ENCODE measurements at places on chromosomes 6 and 20.

DNA sequence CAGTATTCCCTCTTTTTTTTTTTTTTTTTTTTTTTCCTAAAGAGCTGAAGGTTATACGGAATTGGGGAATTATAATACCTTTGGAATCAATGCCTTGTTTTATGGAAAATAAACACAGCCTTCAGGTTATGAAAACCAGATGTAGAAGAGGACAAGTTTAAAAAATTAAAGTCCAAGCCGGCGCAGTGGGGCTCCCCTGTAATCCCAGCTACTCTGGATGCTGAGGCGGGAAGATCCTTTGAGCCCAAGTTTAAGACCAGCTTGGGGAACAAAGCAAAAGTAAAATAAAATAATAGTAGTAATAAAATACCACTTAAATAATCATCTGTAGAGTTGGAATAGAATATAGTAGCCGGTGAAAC lies 57.3 kb downstream of the TRIM38 start:
- DNase-seq: no peak

GRCh38 chr6:14470671-14471070 lies 353.1 kb downstream of the CD83 start:
- no peak for DNase-seq

- DNase-seq: no peak
Measured at GRCh38 chr6:161557333-161558107, 283.7 kb upstream of the AGPAT4 start.

DNA sequence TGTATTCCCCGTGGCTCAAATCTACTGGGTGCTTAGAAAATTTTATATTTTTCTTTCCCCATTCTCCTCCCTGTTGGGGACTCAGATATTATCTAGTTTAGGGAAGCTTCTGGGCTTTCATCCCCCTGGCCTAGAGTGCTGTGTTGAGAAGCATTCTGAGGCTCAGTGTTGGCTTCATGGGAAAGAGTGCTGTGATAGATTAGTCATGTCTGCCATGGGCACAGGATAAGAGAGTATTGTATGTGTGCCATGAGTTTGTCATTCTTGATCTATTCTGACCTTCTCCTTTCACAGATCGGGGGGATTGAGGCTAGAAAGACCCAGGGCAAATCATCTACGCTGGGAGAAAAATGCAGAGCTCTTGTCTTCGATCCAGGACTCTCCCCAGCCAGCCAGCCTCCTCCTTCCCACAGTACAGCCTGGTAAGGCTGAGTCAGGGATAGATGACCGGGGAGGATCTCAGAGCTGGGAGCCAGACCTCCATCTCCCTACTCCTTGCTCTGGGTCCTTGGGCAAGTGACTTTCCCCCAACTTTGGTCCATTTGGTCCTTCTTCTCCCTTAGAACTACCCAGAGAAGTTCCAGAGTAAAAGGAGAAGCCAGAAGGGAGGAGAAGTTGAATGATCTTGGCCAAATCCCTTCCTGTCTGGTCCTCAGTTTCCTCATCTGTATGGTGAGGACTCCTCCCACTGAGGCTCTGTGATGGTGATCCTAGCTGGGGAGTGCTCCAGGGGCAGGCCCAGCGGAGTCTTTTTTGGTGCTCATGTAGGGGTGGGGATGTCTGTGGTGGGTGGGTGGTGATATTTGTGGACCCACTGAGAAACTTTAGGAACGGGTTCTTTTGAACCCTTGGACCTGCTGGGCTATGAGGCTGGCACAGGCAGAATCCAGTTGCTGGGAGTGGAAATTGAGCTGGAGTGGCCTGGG lies 5.0 kb downstream of the SRC start:
- DNase-seq: no peak

GRCh38 chr6:34157236-34157830 lies 11.4 kb upstream of the GRM4 start:
- no peak for DNase-seq

GRCh38 chr6:51472745-51473487 lies 614.5 kb downstream of the PKHD1 start:
- no peak for DNase-seq

GRCh38 chr6:158053377-158054313 lies 72.0 kb downstream of the SYNJ2 start:
- DNase-seq: no peak

DNA sequence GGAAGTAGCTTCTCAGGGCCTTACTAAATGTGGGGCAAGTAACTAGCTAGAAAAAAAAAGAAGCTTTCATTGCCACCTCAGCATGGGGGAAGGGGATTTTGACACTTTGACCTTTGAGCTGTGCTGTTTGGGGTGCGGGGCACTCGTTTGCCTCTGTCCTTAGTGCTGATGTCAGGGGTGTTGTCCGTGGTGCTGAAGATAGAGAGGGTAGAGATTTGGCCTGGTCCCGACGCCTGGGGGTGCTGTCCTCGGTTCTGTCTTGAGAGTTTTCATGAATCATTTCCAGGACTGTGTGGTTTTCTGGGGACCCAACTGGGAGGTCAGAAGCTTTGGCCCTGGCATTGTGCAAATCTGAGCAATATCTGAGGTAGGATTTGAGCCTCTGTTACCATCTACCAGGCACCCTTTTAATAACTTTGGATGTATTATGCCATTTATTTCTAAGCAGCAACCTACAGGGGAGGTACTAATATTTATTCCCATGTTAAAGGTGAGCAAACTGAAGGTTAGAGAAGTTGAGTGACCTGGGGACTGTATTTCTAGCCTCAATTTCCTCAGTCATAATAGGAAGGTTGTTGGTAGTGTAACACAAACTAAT lies 78.0 kb downstream of the DLGAP4 start:
- DNase-seq: peak; percentile 52

GRCh38 chr6:130313206-130313605 lies 52.6 kb upstream of the TMEM200A start:
- no peak for DNase-seq

GRCh38 chr6:169168302-169168630 lies 85.4 kb downstream of the THBS2 start:
- no peak for DNase-seq

DNA sequence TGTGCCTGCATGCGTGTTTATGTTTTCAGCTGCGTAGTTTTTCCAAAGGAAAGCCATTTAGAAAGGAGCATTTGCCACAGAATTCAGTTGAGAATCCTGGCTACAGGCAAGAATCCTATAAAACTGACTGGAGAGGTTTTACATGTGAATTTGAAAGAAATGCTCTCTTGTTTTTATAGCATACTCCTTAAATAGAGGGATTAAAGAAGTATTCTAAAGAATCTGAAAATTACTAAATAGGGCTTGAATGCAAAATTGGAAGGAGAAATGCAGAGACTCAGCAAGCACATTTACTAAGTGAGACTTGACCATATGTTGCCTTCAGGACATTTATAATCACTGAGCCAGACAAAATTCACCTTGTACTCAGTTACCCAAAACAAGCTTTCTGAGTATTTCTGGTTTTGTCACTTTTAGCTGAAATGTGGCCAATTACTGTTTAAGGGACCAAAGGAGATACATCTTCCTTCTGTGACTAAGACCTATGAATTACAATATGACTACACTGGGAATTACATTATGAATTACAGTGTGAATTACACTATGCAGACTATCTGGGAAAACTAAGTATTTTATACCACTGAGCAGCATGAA lies 107.4 kb upstream of the ASCC3 start:
- DNase-seq: no peak

DNA sequence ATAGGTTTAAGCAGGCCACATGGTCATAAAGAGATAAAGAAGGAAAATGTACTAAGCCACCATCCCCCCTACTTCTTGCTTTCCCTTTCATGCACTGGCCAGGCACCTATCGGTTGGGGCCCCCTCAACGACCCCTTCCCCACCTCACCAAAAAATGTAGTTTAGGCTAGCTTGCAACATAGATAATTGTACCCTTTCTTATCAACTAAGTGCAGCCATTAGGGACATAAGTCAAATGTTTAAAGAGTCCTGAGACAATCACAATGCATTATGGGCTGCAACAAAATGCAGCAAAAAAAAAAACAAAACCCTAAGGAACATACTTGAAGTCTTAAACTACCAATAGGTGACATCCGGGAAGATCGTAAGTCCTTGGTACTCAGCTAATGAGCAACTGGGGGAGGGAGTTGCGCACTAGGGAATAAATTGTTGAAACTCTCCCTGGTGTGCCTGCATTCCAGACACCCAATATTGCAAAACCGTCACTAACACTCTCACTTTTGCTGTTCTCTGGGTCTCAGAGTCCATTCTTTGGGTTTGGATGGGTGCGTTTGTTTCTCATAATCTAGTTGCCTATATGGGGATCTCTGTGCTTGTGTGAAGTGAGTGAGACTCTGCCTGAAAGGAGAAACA lies 12.4 kb upstream of the HLA-G start:
- no peak for DNase-seq

- DNase-seq: peak; percentile 96
Measured at GRCh38 chr6:87723170-87724078, 21.4 kb upstream of the AKIRIN2 start.

DNA sequence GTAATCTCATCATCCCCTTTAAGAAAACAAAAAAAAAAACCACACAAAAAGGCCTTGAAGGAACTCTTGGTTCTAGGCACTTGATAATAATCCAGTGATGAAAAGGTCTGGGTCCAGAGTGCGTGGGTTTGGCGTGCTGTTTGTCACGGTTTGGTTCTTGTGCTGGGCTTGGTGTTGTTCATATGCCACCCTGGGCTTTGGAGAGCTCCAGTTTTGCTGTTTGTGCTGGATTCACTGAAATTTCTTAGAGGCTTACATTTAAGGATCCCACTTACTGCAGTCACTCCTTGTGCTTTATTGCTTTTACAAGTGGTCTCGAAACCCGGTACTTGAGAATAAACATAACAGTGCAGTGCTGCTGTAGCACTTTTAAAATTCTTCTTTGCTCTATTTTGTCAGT lies 68.8 kb upstream of the XRN2 start:
- DNase-seq: no peak

- peak; percentile 94 for DNase-seq
Measured at GRCh38 chr6:148513145-148514071, 170.8 kb downstream of the SASH1 start.

- peak; percentile 62 for DNase-seq
Measured at GRCh38 chr6:139744891-139745290, 370.4 kb upstream of the CITED2 start.

DNA sequence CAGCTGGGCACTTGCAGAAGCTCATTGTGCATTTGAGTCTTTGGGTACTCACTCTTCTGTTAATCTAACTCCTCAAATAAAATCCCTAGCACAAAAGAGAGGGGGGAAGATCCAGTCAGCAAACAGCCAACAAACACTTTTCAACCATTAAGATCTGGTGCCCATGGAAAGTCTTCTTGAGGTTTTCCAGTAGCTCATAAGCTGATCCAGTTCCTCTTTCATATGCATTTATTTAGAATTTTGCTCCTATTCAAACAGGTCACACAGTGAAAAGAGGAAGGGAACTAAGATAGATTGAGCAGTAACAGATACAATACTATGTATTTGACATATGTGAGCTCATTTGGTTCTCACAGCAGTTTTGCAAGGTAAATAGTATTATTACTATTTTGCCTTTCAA lies 38.6 kb downstream of the HLA-DPB1 start:
- DNase-seq: no peak

GRCh38 chr6:125631165-125631564 lies 118.3 kb upstream of the HEY2 start:
- no peak for DNase-seq

GRCh38 chr6:125802383-125802782 lies 11.6 kb downstream of the NCOA7 start:
- no peak for DNase-seq

DNA sequence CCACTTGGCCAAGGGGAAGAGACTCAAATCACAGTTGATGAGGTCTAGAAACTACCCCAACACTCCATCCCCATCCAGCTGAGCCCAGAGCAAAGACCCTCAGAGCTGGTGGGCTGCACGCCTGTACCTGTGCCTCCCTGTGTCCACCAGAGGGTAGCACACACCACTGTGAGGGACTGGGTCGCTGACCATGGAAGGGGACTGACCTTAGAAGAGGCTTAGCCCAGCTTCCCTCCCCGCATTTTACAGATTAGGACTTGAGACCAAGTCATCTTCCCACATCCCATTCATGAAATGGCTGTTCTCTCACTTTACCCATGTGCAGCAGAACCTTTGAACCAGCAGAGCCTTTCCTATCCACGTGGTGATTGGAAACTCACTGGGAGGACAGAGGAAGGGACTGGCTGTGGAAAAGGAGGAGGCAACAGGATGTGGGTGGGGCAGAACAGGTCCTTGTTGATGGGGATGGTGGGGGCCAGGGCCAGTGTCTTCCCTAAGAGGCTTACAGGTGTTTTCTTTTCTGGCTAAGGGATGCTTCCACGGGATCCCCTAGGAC lies 44.3 kb downstream of the CPXM1 start:
- peak; percentile 62 for DNase-seq

GRCh38 chr6:40907198-40907701 lies 131.8 kb downstream of the UNC5CL start:
- peak; percentile 85 for DNase-seq

DNA sequence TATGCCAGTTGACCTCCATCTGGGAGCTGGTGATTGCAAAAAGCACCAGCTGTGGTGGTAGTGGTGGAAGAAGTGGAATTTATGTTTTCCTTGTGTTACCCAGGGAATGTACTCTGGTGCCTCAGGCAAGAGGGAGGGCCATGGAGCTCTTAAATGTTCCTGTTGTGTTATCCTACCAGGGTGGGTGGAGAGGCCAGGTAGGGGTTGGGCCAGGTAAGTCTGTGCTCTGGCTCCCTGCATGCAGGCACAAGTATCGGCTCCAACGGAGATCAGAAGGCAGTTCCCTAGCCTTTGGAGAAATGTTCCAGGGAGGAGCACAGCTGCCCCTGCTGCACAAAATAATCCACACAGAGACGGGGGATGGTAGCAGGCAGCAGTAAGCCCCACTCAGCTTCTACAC lies 419.3 kb upstream of the EYS start:
- no peak for DNase-seq

GRCh38 chr6:17666646-17667045 lies 40.1 kb downstream of the NUP153 start:
- no peak for DNase-seq

DNA sequence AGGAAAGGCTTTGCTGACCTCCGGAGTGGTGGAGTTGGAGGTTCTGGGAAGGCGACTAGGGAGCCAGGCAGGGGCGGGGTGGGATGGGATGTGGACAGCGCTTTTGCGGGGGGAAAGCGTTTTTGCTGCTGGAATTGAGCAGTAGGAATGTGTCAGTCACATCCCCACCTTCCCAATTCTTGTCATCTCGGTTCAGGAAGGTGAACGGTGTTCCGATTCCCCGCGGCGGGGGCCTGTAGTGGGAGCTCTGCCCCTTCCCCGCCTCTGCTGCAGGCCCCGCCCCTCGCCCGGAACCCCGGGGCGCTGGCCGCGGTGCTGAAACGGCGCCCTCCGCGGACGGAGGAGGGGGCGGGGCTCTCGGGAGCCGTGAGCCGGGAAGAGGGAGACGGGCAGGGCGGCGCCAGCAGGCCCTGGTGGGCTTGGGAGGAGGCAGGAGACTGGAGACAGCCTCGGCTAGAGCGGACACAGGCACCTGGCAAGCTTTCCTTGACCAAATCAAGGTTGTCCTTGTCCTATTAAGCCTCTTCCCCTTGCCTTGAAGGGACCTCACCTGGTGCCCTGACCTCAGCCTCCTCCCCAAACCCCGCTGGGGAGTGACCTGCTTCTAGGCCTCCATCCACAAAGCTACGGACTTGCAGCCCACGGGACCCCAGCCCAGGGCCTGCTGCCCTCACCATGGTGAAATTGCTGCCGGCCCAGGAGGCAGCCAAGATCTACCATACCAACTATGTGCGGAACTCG lies at the start of gene LHFPL5:
TSS of gene LHFPL5 (plus strand) at position 357 of the 741 bp plus-strand sequence. CDS start at position 676, 319 bp downstream.
- DNase-seq: peak; percentile 42

GRCh38 chr6:36616893-36617521 lies 22.8 kb downstream of the SRSF3 start:
- peak; percentile 58 for DNase-seq

All from EH (cell line).